HFFc6 (cell line): ENCODE measurements at places on chromosomes 6 and 20. TPM values are rescaled to one million over a fixed set of nuclear protein-coding genes. Genes with fewer than 3 reads are reported as not detected.

The CAPN11 gene
- total RNA-seq = not detected in 3 replicates

DNA sequence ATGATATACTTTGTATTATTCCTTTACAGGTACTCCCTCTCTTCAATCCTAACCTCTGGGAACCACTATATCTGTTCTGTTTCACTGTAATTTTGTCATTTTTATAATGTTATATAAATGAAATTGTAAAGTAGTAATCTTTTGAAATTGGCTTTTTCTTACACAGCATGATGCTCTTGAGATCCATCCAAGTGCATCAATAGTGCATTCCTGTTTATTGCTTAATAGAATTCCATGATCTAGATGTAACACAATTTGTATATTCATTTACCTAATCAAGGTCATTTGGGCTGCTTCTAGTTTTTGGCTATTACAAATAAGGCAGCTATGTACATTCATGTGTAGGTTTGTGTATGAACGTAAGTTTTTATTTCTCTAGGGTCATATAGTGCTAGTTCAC lies 174.6 kb downstream of the KHDC1L start:
- DNase-seq = no peak

- DNase-seq = no peak
Measured at GRCh38 chr6:137226697-137227096, 7.5 kb upstream of the IFNGR1 start.

DNA sequence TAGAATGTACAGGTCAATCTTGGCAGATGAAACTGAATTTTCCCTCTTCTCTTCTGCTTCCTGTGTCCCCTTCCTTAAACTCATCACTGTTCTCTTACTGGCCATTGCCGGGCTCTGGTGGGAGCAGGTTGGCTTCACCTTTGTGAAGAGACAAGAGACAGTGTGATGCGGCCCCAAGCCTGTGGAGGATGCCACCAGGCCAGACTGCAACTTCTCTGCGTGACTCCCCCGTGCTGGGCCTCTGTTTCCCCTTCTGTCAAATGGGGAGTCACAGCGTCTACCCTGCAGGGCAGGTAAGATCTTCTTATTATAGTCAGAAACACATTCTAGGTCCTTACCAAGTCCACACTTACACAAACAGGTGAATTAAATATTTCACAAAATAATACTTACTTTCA lies 1.9 kb upstream of the LSM14B start:
- DNase-seq = no peak

DNA sequence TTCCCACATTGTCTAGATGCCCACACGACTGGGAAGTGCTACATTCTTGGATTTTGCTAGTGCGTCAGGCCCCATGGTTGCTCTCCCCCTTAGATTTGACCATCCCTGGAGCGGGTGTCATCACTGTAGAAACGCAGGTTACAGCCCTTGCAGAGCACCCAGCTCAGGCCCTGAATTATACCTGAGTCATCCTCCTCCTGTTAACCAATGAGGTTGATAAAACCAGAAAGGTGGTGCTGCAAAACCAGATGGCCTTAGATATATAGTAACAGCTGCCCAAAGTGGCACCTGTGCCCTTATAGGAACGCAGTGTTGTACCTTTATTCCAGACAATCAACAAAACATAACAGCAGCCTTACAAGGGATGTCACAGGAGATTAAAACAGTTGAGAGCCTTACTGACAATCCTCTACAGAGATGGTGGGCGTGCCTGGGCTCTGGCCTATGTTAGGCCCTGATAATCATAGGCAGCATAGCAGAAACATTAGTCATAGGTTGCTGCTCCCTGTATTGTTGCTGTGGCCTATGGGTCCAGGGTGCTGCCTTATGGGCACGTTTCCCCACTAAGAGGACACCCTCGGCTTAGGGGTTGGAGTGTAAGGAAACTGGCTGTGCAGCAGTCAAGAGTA lies 33.6 kb upstream of the HSF2 start:
- DNase-seq = no peak

GRCh38 chr20:57804470-57805250 lies 94.8 kb upstream of the PMEPA1 start:
- no peak for DNase-seq

- DNase-seq = no peak
Measured at GRCh38 chr6:43762966-43763695, 6.9 kb upstream of the VEGFA start.

GRCh38 chr6:163640641-163641040 lies 226.1 kb downstream of the QKI start:
- no peak for DNase-seq

DNA sequence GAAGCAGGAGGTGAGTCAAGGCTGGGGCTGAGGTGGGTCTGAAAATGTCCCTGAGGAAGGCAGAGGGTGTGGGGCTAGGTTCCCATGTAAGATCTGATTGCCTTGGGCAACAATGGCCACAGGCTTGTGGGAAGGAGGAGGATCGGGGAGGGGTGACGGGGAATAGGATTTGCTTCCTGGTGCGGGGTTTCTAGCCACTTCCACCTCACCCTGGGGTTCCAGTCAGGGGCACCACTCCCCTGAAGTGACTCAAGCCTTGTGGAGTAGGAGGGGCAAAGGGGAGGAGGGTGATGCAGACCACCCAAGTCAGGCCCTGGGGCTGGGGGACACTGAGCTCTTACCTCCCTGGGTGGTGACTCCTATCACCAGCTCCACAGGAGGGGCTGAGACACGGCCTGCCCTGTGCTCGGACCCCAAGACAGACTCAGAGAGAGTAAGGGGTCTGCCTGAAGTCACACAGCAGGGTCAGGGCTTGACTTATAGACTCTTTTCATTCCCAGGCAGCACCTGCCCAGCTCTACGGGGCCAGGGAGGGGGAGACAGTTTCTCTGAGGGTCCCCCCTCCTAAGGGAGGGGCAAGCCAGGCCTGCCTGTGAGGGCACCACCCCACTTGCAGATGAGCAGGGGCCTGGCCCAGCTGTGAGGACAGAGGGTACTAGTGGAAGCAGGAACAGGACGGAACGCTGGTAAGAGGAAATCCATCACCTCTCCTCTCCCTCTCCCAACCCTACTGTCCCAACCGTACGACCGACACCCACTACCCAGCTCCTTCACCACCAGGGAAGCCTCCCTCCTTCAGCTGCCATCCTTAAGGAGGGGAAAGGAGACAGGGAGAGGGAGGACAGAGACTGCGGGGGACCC lies 12.4 kb upstream of the SPDEF start:
- DNase-seq = no peak
